ENCODE measurements at places on chromosomes 4 and X. TPM values are rescaled to one million over a fixed set of nuclear protein-coding genes. Genes with fewer than 3 reads are reported as not detected.

Gene UGT2B10
- total RNA-seq, result not detected

- H3K36me3 ChIP-seq, result no peaks in the 10 kb centered on the region
- no peak overlapping the region for H3K4me3 ChIP-seq
- no peak overlapping the region for H3K27ac ChIP-seq
These were observed 279.0 kb downstream of the HS3ST1 start for GRCh38 chr4:11149612-11150259.

DNA sequence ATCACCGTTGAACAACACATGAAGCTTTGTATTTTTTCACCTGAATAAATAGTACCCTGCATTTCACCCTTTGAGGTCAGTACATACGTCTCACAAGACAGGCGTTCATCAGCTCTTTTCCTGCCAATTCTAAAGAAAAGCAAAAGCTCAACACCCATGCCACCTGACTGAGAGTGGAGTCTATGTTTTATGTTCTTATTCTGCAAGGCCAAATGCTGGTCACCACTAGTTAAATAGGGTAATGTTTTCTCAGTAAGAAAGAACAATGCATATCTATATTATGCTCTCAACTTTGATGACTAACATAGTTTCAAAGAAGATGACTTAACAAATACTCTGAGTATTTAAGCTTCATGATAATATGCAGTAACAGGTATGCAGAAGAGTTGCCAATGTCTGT lies 336.3 kb upstream of the BMP3 start:
- DNase-seq, result no peak
- no peak overlapping the region for H3K27ac ChIP-seq
- H3K27me3 ChIP-seq, result no peaks in the 10 kb centered on the region
- H3K36me3 ChIP-seq, result no peaks in the 10 kb centered on the region
- H3K4me1 ChIP-seq, result no peaks in the 10 kb centered on the region

- no peak overlapping the region for H3K4me3 ChIP-seq
- no peaks in the 10 kb centered on the region for H3K27me3 ChIP-seq
- no peak overlapping the region for H3K27ac ChIP-seq
These were observed 316.8 kb downstream of the NAF1 start for GRCh38 chr4:162849937-162850336.

GRCh38 chrX:126701380-126701779 lies 118.1 kb upstream of the PRR32 start:
- DNase-seq, result no peak
- H3K36me3 ChIP-seq, result no peaks in the 10 kb centered on the region
- no peak overlapping the region for H3K27ac ChIP-seq
- no peak overlapping the region for H3K4me3 ChIP-seq
- no peaks in the 10 kb centered on the region for H3K4me1 ChIP-seq
- no peaks in the 10 kb centered on the region for H3K27me3 ChIP-seq

- H3K27me3 ChIP-seq, result no peaks in the 10 kb centered on the region
- H3K27ac ChIP-seq, result no peak overlapping the region
- no peak overlapping the region for H3K4me3 ChIP-seq
- DNase-seq, result no peak
These were observed 197.0 kb downstream of the BCOR start for GRCh38 chrX:39900777-39901170.

DNA sequence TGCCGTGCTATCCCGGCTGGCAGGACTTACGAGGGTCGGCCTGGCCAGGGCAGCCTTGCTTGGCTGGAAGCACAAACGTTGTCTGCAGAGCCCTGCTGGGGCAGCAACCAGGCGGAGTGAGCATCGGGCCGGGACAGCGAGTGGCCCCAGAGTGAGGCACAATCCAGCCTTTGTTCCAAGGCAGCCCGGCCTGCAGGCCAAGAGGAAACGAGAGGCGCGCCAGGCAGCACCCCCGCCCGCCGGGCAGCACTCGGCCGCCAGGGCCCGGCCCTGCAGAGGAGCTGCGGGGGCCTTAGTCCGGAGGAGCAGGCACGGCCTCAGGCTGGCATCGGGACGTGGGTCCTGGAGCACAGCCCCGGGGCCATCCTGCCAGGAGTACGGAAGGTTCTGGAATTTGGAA lies 24.1 kb downstream of the FGFRL1 start:
- no peak overlapping the region for H3K4me3 ChIP-seq
- H3K36me3 ChIP-seq, result no peaks in the 10 kb centered on the region
- H3K27ac ChIP-seq, result no peak overlapping the region
- H3K27me3 ChIP-seq, result peaks cover 78% of the 10 kb centered on the region

Measured in gastrocnemius medialis (tissue), 4 donors.